ENCODE measurements at places on chromosomes 3 and 15. TPM values are rescaled to one million over a fixed set of nuclear protein-coding genes. Genes with fewer than 3 reads are reported as not detected.
A peak's percentile ranks its signal among the peaks of the same experiment; 100 is the strongest.

ETV5 gene
- total RNA-seq = 7.5 TPM

GOLGA6B gene
- total RNA-seq = not detected

UROC1 gene
- total RNA-seq = not detected

DHX36 gene
- 54.2 TPM for total RNA-seq

KLHL24 gene
- 166 TPM for total RNA-seq

GUCA1C gene
- not detected for total RNA-seq

GRCh38 chr3:49609815-49610214, 55.5 kb downstream of the BSN start:
- H3K27ac ChIP-seq = no peak overlapping the region
- no peaks in the 10 kb centered on the region for H3K4me1 ChIP-seq
- no peaks in the 10 kb centered on the region for H3K36me3 ChIP-seq

DNA sequence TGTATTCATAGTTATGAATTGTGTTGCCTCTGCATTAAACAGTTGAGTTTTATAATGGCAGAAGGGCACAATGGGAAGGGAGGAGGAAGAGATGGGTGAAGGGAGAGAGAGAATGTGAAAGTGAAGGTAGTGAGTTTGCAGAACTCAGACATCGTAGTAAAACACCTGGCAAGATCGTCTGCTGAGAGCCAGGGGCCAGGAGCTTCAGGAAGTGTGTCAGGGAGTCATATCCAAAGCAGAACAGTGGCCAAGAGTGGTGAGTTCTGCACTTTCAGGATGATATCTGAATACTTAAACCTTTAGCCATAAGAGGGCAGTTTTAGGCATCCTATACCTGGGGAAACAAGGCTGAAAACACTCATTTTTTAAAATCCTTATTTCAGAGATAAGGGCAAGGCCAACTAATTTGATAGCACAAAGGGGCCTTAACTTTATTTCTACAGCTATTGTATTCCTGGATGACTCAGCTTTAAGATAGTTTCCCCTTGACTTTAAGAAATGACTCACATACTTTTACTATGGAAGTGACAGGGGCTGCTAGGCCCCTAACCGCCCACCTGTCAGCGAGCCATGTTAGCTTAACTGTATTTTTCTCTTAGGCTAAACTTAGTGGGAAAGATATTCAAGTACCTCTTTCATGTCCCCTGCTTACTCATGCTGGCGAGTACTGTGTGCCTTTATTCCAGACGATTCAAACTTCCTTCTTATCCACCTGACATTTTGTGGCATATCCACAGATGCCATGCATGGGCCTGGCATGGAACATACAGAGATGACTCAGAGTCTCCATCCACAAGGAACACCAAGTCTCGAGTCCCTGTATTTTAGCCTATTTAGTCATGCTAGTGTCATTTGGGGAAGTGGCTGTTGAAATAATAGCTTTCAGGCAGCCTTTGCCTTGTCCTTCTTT, 53.9 kb downstream of the RLBP1 start:
- peak overlapping the region; percentile 57 for H3K27ac ChIP-seq
- no peak overlapping the region for H3K4me3 ChIP-seq
- H3K36me3 ChIP-seq = peaks cover under 1% of the 10 kb centered on the region

DNA sequence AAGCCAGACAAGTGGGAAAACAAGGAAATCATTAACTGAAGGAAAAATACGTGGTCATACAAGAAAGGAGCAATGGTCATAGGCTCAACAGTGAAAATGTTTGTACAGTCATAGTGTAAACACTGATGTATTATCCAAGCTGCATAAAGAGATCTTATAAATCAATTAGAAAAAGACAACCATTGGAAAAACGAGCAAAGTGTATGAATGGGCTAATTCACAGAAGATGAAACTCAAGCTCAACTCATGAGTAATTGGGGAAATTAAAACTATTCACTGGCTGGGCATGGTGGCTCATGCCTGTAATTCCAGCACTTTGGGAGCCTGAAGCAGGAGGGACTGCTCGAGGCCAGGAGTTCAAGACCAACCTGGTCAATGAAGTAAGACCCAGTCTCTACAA, 6.4 kb upstream of the IGF2BP2 start:
- no peaks in the 10 kb centered on the region for H3K36me3 ChIP-seq
- peaks cover 6% of the 10 kb centered on the region for H3K27me3 ChIP-seq
- no peak overlapping the region for H3K4me3 ChIP-seq
- peaks cover under 1% of the 10 kb centered on the region for H3K4me1 ChIP-seq

GRCh38 chr3:135556174-135556573, 409.4 kb upstream of the PPP2R3A start:
- H3K4me3 ChIP-seq = no peak overlapping the region
- no peaks in the 10 kb centered on the region for H3K36me3 ChIP-seq
- DNase-seq = no peak
- no peaks in the 10 kb centered on the region for H3K4me1 ChIP-seq
- H3K27ac ChIP-seq = no peak overlapping the region
- H3K27me3 ChIP-seq = no peaks in the 10 kb centered on the region

GRCh38 chr3:17057321-17057720, 172.6 kb downstream of the PLCL2 start:
- peaks cover 11% of the 10 kb centered on the region for H3K4me1 ChIP-seq
- no peaks in the 10 kb centered on the region for H3K36me3 ChIP-seq
- no peaks in the 10 kb centered on the region for H3K27me3 ChIP-seq

DNA sequence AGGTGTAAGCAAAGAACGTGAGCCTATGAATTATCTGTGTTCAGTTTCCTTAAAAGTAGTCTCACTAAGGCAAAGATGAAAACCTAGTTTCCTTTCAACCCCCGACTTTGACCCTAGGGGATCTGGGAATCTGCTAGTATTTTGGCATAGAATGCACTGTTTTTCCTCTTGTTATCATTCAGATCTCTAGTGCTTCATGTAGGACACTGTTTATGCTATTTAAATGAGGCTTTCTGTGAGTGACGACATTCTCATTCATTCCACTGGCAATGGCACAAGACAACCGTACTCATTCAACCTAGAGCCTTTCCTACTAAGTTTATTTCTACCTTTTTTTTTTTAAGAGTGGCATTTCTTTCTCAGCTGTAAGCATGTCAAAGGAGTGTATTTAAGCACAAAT, 67.0 kb downstream of the CHAC1 start:
- peaks cover 12% of the 10 kb centered on the region for H3K36me3 ChIP-seq
- DNase-seq = no peak
- H3K4me1 ChIP-seq = peaks cover 23% of the 10 kb centered on the region
- no peak overlapping the region for H3K27ac ChIP-seq

- H3K27me3 ChIP-seq = no peaks in the 10 kb centered on the region
- H3K4me3 ChIP-seq = no peak overlapping the region
- H3K36me3 ChIP-seq = no peaks in the 10 kb centered on the region
Measured at GRCh38 chr3:193049935-193050334, 132.3 kb upstream of the MB21D2 start.

DNA sequence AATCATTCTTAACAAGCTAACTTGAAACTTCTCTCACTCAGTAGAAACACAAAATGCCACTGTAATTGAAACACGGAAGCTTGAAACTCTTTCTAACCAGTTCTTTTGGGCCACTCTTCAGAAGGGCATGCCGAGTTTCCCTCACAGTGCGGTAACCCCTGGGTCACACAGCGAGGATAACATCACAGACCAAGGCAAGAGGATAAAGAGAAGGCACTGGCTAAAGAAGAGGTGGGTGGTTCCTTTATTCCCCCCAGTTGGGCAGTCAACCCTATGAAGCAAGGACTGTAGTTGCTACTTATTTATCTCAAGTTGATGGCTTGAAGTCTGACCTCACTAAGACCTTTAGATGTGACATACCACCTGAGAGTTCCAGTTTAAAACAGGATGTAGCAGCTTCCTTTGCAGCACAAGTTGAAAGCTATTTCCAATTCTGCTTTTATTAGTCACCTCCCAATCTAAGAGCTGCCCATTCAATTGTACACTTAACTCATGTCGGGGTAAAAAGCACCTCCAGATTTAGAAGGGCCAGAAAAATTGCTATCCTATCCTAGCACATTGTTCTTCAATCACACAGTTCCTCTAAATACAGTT, 272.4 kb downstream of the TIGIT start:
- no peaks in the 10 kb centered on the region for H3K36me3 ChIP-seq
- H3K4me3 ChIP-seq = no peak overlapping the region
- H3K27me3 ChIP-seq = no peaks in the 10 kb centered on the region
- no peak for DNase-seq
- H3K4me1 ChIP-seq = peaks cover 40% of the 10 kb centered on the region

DNA sequence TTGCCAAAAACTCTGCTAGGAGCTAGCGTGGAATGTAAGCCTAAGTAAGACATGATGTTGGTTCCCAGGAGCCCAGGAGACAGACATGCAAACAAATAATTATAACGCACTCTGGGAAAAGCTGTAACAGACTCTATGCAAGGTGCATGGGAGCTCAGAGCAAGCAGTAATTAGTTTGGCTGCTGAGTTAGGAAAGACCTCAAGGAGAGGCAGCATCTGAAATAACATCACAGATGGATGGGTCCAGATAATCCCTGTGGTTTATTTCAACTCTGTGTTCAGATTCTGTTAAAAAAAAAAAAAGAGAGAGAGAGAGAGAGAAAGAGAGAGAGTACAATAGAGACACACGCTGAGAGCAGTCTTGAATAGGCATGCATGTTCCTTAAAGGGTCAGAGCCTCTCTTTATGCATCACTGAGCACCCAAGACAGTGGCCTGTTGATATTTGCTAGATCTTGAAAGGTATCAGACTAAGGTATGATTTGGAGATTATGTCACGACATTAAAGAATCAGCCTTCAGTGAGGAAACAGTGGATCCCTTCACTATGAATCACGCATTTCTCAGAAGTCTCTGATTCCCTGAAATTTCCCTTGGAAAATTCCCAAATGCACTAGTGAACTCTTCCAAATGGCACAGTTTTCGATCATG, 124.4 kb upstream of the LIPC start:
- no peaks in the 10 kb centered on the region for H3K27me3 ChIP-seq
- DNase-seq = no peak
- H3K4me1 ChIP-seq = peaks cover 16% of the 10 kb centered on the region

DNA sequence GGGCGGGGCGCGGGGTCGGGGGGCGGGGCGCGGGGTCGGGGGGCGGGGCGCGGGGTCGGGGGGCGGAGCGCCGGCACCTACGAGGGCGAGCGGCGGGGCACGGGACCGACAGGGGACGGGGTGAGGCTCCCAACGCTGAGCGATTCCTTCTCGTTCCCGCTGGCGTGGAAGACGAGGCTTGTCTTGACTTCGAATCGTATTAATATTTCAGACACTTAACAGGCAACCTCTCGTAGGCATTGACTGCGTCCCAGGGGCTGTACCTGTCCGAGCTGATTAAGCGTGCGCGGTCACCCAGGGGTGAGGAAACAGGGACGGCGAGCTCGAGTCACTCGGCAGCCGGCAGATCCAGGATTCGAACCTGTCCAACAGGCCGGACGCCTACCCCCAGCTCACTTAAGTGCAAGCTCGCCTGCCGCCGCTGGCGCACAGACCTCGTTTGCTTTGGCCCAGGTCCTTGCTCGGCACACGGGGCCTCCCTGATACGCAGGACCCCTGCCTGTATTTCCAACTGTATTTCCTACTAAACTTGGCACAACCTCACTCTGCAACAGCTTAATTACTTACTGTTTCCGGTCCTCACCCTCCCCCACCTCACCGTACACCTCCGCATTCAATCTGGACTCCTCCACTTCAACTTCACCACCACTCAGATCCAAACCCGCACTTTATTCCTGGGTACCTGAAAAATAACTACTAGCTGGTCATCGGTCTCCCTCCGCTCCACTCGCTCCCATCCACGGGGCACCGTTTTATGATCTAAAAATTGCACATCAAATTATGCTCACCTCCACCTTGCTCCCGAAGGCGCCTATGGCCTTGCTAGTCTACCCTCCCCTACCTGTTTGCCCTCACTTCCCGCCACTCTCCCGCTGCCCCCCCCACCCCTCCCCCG, 722 bp upstream of the ZXDC start:
- peak overlapping the region; percentile 94 for H3K27ac ChIP-seq
- peaks cover 44% of the 10 kb centered on the region for H3K4me1 ChIP-seq
- DNase-seq = no peak
- H3K36me3 ChIP-seq = peaks cover under 1% of the 10 kb centered on the region

- H3K36me3 ChIP-seq = peaks cover 25% of the 10 kb centered on the region
- peaks cover 47% of the 10 kb centered on the region for H3K4me1 ChIP-seq
- no peak overlapping the region for H3K4me3 ChIP-seq
- DNase-seq = no peak
- peak overlapping the region; percentile 58 for H3K27ac ChIP-seq
- H3K27me3 ChIP-seq = no peaks in the 10 kb centered on the region
Measured at GRCh38 chr15:73573572-73573971, 59.6 kb downstream of the NPTN start.

- peaks cover 32% of the 10 kb centered on the region for H3K36me3 ChIP-seq
- DNase-seq = no peak
- peak overlapping the region; percentile 98 for H3K27ac ChIP-seq
- H3K4me1 ChIP-seq = peaks cover 48% of the 10 kb centered on the region
- H3K4me3 ChIP-seq = peak overlapping the region; percentile 89
Measured at GRCh38 chr3:101850246-101851051, 1.1 kb downstream of the NFKBIZ start.

DNA sequence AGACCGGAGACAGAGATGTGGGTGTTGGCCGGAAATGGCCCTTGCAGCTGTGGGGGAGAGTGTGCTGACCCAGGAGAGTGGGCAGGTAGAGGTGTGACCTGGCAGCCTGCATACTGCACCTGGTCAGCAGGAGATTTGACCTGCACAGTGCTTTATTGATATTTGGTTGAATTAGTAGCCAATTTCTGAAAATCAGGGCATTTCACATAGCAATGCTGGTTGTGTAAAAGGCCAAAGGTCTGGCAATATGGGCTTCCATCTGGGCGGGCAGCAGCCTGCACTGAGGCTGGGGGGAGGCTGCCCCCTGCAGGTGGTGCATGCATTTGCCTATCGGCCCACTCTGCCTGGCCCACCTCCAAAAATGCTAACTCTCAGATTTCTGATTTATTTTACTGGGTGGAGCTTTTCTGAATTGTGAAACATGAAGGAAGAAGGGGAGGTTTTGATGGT, 9.4 kb upstream of the MGLL start:
- no peaks in the 10 kb centered on the region for H3K27me3 ChIP-seq
- DNase-seq = no peak
- H3K4me3 ChIP-seq = no peak overlapping the region

- DNase-seq = no peak
- H3K4me1 ChIP-seq = no peaks in the 10 kb centered on the region
- no peak overlapping the region for H3K4me3 ChIP-seq
- H3K36me3 ChIP-seq = no peaks in the 10 kb centered on the region
- H3K27ac ChIP-seq = no peak overlapping the region
Measured at GRCh38 chr3:125194849-125195601, 17.5 kb downstream of the SLC12A8 start.

- H3K4me1 ChIP-seq = no peaks in the 10 kb centered on the region
- H3K4me3 ChIP-seq = no peak overlapping the region
- H3K27ac ChIP-seq = no peak overlapping the region
- H3K36me3 ChIP-seq = no peaks in the 10 kb centered on the region
- no peak for DNase-seq
Measured at GRCh38 chr3:23017801-23018200, 185.3 kb upstream of the UBE2E2 start.
